Colonic mucosa (tissue), 4 donors: ENCODE measurements at places on chromosomes 16 and 17. TPM values are rescaled to one million over a fixed set of nuclear protein-coding genes. Genes with fewer than 3 reads are reported as not detected.

DNA sequence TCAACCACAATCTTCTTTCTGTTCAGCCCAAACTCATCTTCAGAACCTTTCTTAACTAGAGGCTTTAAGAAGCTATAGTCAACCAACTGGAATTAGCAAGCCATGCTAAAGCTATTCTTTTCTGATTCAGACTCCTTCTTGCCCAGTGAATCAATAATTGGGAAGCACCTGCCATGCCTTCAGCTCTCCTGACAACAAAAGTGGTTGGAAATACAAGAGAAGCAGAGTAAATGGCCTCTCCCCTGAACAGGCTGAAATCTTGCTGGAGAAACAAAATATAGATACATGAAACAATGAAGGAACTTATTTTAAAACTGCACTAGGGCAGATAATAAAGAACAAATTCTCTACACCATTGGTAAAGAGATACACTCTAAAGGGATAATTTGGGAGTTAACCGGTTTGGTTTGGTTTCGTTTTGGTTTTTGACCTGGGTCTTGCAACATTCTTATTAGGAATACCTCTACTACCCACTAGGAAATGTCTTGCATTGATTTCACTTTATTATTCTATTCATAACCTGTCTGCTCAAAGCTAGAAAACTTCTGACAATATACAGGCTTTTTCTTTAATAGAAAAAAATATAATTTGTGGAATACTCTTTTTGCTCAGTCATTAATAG is 173.6 kb upstream of the DYNLRB2 start:
- DNase-seq = no peak

DNA sequence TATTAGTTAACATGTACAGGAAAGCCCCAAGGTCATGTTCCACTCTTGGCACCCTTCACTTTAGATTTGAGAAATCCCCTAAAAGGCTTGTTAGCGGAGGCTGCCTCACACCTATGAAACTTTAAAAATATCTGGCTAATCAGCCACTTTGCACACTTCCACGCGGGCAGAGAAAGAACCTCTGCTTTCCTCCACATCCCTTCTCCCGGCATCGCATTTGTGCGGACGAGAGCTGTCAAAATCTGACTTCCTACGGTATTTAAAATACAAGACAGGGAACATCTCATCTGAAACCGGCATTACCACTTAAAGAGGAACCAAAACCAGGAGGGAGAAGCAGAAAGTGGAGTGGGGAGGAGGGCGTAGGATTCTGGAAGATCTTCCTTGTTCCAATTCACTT is 422.3 kb downstream of the TMEM114 start:
- no peak for DNase-seq

Gene CACNB1
- 5.9 TPM for total RNA-seq

DNA sequence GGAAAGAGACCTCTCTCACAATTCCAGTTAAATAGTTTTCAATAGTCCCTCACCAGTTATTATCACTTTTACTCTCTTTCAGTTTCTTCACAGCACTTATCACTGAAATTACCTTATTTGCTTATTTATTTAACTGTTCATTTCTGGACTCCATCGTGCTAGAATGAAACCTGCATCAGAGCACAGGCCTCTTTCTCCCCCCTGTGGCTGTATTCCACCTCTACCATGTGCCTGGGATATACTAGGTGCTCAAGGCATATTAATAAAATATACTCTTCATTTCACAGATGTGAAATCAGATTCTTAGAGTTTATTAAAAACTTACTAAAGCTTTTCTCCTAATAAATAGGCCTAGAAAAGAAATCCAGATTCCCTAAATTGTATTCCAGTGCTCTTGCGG is 308.9 kb upstream of the MON1B start:
- no peak for DNase-seq

DNA sequence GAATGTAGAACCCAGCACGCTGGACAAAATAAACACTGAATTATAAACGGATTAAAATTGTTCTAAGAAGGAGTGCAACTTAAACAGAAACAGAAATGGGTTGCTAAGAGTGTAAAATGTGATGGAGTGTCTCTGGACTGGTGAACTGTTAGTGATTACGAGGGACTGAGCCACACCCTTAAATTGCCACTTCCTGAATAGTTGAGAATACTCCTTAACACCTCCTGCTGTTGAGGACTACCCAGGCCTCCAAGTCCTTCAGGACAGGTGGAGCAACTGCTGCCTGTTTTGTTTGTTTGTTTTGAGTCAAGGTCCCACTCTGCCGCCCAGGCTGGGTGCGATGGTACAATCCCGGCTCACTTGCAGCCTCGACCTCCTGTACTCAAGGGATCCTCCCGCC is 25.8 kb upstream of the IRF8 start:
- DNase-seq = peak; percentile 18

- no peak for DNase-seq
Observed at GRCh38 chr17:63537991-63538692, 12.1 kb upstream of the DCAF7 start.

DNA sequence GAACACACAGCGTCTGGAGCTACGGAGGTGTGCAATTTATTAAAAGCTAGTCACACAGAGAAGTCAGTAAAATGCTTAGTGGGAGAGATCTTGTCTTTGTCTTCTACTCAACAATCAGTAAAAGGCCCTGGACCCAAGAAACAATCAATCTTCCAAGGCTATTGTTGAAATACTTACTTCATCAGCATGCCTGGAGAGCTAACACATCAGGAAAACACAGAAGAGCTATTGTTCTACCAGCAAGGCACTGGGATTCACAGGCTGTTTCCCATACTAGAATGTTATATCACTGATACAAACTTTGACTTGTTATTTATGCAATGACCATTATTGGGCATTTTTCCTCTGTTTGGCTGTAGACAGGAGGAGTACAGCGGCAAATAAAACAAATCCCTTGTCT is 247.8 kb upstream of the ERCC4 start:
- DNase-seq = no peak

Gene CCL3
- 2.1 TPM for total RNA-seq
